AG04450 (cell line): ENCODE measurements at places on chromosomes 2 and 18. TPM values are rescaled to one million over a fixed set of nuclear protein-coding genes. Genes with fewer than 3 reads are reported as not detected.

Gene NR4A2
- 0.93 and 1.0 TPM in 2 replicates for polyA plus RNA-seq

Gene BIN1
- polyA plus RNA-seq, result 32.4 and 35.7 TPM in 2 replicates

Gene MARCO
- polyA plus RNA-seq, result not detected in 2 replicates

GRCh38 chr18:9292047-9292446 lies 42.5 kb upstream of the TWSG1 start:
- no peak for DNase-seq

- DNase-seq, result no peak
Measured at GRCh38 chr2:96993367-96993766, 7.0 kb upstream of the FAM178B start.

DNA sequence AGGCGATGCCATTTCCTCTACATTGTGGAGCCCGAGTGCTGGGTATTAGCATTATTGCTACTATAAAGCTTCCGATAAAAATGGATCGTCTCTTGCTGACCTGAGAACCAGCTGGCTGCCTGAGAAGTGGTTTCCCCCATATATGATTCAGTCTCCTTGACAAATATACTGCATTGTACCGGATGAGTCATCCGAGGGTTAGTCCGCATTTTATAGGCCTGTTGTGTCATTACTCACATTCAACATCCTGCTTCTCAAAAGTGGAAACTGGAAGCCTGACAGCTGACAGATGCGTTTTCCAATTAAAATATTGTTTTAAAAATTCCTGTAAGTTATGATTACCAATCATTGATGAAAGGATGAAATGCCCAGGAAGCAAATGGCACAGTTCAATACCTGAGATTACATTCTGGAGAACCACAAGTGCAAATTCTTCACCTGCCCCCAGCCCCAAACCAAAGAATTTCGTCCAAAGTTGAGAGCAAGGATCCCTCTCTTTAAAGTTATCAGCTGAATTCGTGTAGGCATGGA lies 65.7 kb downstream of the SPRED2 start:
- DNase-seq, result peak; percentile 80

DNA sequence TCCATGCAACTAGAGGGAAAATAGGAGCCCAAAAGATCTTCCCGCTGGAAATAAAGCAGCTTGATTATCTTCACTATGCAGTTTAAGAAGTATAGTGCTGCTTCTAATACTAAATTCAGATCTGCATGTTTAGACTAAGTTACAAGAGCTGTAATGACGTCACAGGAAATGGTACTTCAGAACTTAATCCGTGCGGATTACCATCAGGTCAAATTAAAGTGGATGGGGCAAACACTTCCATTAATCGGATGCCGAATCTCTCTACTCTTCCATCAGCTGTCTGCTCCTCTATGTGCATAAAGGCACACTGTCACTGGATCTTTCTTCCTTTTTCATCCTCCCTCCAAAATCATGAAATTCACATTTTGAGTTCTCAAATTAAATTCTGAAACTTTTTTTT lies 52.6 kb downstream of the TRAPPC12 start:
- DNase-seq, result no peak

- DNase-seq, result no peak
Measured at GRCh38 chr2:9967053-9967775, 15.7 kb downstream of the GRHL1 start.

Gene SLC38A11
- polyA plus RNA-seq, result 0.16 and 0.52 TPM in 2 replicates

- DNase-seq, result no peak
Measured at GRCh38 chr2:60453301-60453700, 100.2 kb downstream of the BCL11A start.

DNA sequence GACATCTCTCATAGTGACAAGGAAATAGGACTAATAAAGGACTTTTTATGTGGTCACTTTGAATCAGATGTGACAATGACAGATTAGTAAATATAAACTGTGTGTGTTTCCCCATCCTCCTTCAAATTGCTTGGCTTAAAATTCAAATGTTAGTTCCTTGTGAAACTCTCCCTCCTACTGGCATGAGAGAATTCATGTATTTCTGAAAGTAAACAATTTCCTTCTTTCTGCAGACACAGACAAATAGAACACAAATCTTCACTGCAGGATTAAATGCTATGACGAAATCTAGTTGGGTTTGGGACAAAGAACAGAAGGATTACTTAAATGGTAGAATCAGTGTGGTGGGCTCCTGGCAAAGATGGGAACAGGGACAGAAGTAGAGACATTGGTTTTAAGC lies 328.7 kb upstream of the FAM98A start:
- no peak for DNase-seq

DNA sequence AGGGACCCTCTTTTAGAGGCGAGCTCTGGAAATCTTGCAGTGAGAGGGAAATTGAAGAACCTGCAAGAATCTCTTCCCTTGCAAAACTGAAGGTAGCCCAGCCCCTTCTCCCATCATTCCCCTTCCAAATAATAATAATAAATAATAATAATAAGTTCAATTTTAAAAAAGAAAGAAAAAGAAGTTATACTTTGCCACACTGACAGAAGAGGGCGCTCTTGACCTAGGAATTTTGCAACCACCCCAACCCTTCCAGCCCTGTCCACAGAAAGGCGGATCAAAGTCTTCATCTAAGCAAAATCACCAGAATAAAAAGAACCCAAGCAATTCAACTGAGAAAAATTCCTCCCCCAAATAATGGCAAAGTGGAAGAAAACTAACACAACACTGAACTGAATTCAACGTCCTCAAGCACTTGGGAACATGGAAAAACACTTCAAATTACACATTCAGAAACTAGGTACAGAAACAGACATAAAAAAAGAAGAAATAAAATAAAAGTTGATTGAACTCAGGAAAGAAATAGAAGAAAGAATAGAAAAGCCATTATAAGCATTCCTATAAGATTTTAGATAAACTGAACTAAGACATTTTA lies 98.9 kb upstream of the GLS start:
- peak; percentile 47 for DNase-seq

Gene SYT4
- polyA plus RNA-seq, result not detected in 2 replicates

Gene SLC11A1
- 0.04 TPM in 1 of 2 replicates, not detected in the other for polyA plus RNA-seq

DNA sequence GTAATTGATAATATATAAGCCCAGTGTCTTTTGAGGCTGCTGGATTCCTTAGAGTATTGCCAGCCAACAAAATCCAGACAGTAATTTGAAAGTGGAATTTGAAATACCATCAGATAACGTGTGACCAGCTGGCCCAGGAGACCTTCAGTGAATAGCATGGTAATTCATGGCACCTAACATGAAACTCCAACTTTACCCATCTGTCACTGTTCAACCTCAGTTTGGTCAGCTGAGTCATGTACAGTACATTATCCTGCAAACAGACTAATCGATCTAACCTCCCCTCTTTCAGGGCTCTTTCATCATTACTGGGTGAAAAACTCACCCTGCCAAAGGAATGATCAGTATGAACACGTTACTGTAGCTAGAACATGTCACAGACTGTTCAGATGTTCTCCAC lies 230.6 kb downstream of the DOK6 start:
- no peak for DNase-seq

Gene EVX2
- polyA plus RNA-seq, result not detected in 2 replicates

- no peak for DNase-seq
Measured at GRCh38 chr2:200788121-200788718, 23.5 kb upstream of the BZW1 start.

Gene LOXHD1
- polyA plus RNA-seq, result not detected in 2 replicates

DNA sequence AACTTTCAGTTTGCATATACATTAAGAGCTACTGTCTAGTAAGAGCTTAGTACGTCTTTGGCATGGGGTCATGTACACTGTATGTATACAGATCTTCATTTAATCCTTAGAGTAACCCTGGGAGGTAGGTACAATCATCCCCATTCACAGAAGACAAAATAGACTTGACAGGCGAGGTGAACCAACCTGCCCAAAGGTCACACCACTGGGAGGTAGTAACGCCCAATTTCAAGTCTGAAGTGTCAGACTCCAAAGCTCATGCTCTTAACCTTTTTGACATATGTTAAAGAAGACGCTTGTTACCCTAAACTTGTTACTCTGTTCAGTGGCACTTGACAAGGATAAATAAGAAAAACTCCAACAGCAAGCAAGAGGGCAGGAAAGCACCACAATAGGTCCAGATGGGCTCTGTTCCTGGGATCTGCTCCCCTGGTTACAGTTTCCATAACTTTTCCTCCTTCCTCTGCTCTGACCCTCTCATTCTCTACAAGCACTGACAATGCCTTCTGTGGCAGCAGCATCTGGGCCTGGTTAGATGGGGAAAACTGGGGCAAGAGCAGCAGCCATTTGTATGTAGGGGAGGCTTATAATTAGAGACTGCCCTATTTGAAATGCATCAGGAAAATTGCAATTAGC lies 64.7 kb upstream of the SERTAD2 start:
- no peak for DNase-seq

- no peak for DNase-seq
Measured at GRCh38 chr2:172555272-172555521, 693 bp upstream of the PDK1 start.

DNA sequence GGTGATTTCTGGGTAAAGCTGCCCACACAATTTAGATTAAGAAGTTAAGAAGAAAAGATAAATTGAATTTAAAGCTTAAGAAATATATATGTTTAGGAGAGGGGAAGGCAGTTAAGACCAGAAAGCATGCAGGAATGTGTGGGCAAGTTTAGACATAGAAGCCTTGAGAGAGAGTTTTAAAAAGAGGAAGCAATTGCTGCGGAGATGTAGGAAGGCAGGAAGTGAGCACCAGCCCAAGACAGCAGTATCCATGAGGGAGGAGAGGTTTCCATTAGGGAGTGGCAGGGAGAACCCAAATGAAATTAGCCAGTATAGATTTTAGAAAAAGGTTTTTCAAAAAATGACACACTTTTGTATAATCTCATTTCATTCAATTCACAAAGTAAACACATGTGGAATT lies 24.3 kb downstream of the DSC2 start:
- DNase-seq, result no peak

DNA sequence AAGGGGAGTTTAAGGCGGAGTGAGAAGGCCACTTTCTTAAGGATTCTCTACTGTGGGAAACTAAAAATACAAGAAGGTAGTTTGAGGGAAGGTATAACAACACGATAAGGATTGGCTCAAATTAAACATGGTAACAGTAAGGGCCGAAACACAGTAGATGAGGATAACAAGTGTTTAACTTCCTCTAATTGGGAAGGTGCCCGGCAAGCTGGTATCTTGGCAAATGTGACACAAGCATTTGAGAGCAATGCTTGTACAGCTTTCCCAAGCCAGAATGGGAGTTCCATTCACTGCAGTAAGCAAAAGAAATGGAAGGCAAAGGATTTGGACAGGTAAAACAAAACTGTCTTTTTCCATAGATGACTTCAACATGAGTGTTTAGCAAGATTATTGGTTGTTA lies 19.8 kb downstream of the USP40 start:
- DNase-seq, result no peak

GRCh38 chr18:10444314-10445006 lies 10.0 kb upstream of the APCDD1 start:
- DNase-seq, result no peak
